Aortic smooth muscle cell (primary cell): ENCODE measurements at places on chromosomes 5 and 9. TPM values are rescaled to one million over a fixed set of nuclear protein-coding genes. Genes with fewer than 3 reads are reported as not detected.

ADAM19 gene
- 6.5 and 6.8 TPM in 2 replicates for total RNA-seq

EIF4E1B gene
- not detected in 2 replicates for total RNA-seq

ZNF366 gene
- total RNA-seq = under 0.01 and 0.06 TPM in 2 replicates

GMCL2 gene
- total RNA-seq = not detected in 2 replicates

PCDHA4 gene
- total RNA-seq = 0.26 and 0.37 TPM in 2 replicates

ALDH1A1 gene
- 46.2 and 87.7 TPM in 2 replicates for total RNA-seq

TAF11L5 gene
- not detected in 2 replicates for total RNA-seq

FGFR4 gene
- 0.25 and 0.66 TPM in 2 replicates for total RNA-seq

ISCA1 gene
- total RNA-seq = 23.3 and 25.8 TPM in 2 replicates

FKBP15 gene
- 21.8 and 22.0 TPM in 2 replicates for total RNA-seq

OR13C3 gene
- total RNA-seq = not detected in 2 replicates

FOXI1 gene
- not detected in 2 replicates for total RNA-seq

PAEP gene
- total RNA-seq = not detected in 2 replicates
